ENCODE measurements at places on chromosomes 5 and 9.

GRCh38 chr9:124353811-124354274 is 61.4 kb downstream of the PSMB7 start:
- DNase-seq: no peak

DNA sequence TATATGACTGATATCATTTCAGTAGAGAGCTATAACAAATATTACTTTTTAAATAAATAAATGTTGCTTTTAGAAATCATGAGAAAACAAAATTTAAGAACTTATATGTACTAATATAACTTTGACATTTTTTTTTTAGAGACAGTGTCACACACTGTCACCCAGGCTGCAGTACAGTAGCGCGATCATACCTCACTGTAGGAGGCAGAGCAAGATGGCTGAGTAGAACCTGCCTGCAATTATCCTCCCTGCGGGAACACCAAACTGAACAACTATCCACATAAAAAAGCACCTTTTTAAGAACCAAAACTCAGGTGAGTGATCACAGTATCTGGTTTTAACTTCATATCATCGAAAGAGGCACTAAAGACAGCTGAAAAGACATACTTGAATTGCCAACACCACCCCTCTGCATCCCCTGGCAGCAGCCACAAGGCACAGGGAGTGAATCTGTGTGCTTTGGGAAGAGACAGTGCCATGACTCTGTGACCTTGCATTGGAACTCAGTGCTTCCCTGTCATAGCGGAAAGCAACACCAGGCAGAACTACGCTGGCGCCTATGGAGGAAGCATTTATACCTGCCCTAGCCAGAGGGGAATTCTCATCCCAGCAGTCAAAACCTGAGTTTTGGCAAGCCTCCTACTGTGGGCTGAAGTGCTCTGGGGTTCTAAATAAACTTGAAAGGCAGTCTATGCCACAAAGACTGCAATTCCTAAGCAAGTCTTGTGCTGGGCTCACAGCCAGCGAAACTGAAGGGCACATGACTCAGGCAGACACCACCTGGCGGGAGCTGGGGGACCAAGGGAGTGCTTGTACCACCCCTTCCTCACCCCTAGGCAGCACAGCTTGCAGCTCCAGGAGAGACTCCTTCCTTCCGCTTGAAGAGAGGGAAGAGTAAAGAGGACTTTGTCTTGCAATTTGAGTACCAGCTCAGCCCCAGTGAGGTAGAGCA is 142.7 kb downstream of the FBXL17 start:
- no peak for DNase-seq

DNA sequence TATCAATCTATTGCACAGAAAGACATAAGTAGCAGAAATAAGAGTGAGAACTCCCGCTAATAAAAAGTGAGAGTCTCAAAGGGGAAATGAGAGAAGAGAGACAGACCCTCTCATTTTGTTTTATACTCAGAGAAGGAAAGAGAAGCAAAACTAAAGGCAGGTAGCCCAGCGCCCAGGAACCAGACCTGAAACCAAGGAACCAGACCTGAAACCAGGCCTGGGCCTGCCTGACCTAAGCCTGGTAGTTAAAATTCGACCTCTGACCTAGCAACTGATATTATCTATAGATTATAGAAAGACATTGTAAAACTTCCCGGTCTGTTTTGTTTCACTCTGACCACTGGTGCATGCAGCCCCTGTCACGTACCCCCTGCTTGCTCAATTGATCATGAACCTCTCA is 134.5 kb upstream of the SEMA6A start:
- no peak for DNase-seq

- DNase-seq: peak; percentile 45
These were observed 118.4 kb upstream of the PRSS3 start for GRCh38 chr9:33676746-33677505.

DNA sequence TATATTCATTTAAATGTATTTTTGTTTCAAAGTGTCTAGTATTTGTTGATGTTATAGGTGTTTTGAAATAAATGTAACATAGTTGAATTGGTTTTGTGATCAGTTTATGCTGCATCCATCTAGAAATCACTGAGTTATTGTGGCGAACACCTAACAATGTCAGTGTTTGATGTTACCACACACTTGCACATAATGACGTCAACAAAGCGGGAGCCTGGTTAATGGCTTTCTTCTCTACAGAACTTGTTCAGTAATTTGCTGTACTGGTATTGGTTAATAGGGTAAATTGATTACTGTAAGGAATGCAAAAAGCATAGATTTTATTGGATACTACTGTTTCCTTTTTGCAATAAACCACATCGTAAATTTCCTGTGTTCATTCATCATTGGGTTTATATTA is 133.0 kb downstream of the ATG10 start:
- DNase-seq: no peak

Data from hippocampal formation (tissue), 2 donors.